ENCODE measurements at places on chromosomes 2 and 18.
A peak's percentile ranks its signal among the peaks of the same experiment; 100 is the strongest.

GRCh38 chr2:77101796-77102452, 420.3 kb downstream of the LRRTM4 start:
- DNase-seq = no peak

- no peak for DNase-seq
These were observed 640.7 kb upstream of the ACVR2A start for GRCh38 chr2:147204102-147204501.

GRCh38 chr2:290090-290722, 2.3 kb upstream of the ALKAL2 start:
- DNase-seq = peak; percentile 40

DNA sequence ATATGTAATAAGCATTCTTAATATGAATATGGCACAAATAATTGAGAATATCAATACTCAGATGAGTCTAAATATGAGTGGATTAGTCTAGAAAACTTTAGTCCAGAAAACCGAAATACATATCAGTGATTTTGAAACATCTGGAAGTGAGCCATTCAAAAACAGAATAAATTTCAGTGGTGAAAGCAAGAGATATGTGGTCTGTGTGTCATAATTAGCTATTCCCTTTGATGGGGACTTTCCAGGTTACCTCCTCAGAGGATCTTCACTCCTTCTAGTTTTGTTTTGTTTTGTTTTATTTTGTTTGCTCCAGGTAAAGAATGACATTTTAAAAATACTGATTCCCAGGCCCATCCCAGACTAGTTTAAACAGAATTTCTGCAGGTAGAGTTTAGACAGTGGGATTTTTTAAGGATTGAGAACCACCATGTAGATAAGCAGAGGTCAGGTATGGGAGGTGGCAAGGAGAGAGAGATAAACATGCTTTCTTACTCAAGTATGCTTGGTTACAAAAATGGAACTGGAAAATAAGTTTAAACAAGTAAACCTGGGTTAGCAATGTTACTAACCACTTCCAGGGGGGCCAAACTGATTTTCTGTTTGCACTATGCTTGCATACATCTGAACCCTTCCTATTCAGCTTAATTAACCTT, 70.7 kb downstream of the NABP1 start:
- no peak for DNase-seq

- DNase-seq = no peak
These were observed 109.2 kb downstream of the NOL4 start for GRCh38 chr18:34115409-34116081.

DNA sequence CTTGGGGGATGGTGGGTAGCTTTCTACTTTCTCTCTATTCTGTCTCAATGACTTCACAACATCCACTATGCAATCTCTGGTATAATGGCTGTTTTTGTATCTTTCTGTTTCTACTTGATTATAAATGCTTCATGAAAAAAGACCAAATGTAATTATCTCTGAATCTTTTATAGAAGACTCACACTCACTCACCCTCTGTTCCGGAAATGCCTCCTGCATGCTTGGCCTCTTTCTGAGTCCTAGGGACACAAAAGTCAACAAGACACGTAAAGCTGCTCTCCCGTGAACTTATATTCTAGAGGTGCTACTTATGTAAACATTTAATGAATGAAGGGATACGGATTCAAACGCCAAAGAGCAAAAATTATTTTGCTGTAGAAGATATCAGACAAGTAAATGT, 502.2 kb upstream of the SOX11 start:
- DNase-seq = no peak

- no peak for DNase-seq
These were observed 17.3 kb upstream of the FEZ2 start for GRCh38 chr2:36615222-36615621.

GRCh38 chr2:211159972-211160371, 603.6 kb downstream of the CPS1 start:
- DNase-seq = no peak

- DNase-seq = no peak
These were observed 9.5 kb upstream of the RNF103 start for GRCh38 chr2:86633155-86633651.

- no peak for DNase-seq
These were observed 64.3 kb downstream of the HNMT start for GRCh38 chr2:138028538-138028937.

GRCh38 chr18:74862094-74862493, 264.4 kb downstream of the ZNF407 start:
- DNase-seq = no peak

- DNase-seq = no peak
These were observed 963 bp downstream of the INPP1 start for GRCh38 chr2:190344276-190344827.

DNA sequence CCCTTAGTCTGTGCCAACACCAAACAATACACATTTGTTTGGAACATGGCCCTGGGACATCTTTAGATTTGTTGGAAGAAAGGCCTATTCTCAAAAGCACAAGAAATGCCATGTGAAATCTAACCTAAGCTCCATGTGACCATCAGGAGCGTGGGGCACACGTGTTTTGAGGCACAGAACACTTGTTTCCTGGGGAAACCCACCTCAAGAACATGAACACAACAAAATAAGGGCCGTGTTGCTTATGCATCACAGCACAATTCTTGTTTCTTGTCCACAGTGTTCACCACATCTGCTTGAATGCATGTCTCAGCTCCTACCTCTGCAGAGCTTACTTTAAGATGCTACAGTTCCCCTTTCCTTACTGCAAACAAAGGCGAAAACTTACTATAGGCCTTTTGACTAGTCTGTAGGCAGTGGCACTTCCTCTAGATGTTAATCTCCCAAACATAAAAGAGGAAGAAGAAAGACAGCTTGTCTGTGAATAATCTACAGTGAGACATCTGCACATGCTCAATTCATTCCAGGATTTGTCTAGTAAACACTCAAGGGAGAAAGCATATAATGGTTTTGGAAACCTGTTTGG, 165.0 kb downstream of the ANKRD44 start:
- DNase-seq = no peak

DNA sequence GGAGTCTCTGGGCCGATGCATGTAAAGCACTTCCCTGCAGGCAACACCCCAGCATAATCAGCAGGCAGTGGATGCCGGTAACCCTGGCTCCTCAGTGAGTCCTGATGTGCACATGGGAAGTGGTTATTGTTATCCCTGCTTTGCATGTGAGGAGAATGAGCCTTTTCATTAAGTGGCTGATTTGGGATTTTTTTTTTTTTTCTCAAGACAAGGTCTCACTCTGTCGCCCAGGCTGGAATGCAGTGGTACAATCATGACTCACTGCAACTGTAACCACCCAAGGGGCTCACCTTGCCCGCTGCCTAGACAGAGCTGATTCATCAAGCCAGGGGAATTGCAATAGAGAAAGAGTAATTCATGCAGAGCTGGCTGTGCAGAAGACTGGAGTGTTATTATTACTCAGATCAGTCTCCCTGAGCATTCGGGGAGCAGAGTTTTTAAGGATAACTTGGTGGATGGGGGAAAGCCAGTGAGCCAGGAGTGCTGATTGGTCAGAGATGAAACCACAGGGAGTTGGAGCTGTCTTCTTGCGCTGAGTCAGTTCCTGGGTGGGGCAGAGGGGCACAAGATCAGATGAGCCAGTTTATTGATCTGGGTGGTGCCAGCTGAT, 95.4 kb downstream of the SOCS6 start:
- no peak for DNase-seq

DNA sequence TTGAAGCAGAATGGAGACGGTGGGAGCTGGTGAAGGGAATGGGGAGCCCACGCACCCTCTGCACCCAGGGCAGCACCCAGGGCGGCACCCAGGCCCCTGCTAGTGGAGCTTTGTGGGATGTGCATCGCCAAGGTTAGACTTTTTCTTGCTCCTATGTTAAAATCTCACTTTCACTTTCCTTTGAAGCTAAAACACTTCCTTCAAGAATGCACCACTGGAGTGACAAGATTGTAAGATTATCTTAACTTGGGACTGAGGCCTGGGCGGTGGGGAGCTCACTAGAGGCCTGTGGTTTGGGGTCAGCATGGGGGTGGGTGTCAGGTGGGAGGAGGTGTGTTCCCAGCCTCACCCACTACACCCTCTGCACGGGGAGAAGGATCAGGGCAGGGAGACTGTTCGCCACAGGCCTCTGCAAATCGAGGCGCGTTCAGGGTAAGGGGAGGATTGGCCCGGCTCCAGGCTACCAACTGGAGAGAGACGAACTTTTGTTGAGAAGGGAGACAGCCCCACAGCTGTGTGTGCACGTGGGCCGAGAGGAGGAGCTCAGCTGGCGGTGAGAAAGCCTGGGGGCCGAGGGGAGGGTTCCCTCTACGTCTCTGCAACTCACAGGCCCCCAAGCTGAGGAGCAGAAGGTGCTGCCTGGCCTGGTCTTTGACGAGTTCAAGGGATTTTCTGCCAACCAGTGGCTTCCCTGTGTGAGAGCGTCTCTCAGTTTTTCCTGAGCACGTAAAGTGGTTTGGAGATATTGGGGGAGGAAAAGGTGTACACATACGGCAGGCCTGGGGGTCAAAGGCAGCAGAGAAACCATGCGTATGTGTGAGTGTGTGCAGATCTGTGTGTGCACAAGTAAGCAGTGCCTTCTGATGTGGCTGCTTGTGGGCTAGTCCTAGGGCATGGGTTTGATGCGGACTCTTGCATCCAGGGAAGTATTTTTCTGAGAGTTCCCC, 147.7 kb downstream of the KLHL29 start:
- no peak for DNase-seq

- DNase-seq = no peak
These were observed 84.1 kb downstream of the HS6ST1 start for GRCh38 chr2:128234613-128235012.

DNA sequence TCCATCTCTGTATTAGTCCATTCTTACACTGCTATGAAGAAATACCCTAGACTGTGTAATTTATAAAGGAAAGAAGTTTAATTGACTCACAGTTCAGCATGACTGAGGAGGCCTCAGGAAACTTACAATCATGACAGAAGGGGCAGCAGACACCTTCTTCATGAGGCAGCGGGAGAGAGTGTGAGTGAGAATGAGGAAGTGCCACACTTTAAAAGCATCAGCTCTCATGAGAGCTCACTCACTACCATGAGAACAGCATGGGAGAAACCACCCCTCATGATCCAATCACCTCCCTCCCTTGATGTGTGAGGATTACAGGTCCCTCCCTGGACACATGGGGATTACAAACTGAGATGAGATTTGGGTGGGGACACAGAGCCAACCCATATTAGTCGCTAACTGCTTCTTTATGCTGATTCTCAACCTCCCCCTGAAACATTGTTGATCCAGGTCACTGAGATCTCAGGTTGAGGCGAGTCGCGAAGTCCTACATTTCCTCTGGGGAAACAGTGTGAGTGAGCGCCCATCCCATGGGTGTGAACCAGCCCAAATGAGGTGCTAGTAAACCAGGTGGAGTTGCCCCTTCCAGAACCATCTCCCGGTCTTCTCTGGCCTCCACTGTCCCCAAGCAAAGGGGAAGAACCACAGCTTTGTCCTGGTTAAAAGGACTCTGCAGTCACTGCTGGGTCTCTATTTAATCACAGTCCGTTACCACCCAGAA, 123.8 kb downstream of the CAPN13 start:
- DNase-seq = no peak

- DNase-seq = no peak
These were observed 90.2 kb downstream of the EHD3 start for GRCh38 chr2:31324016-31324633.

- no peak for DNase-seq
These were observed 10.2 kb downstream of the IAH1 start for GRCh38 chr2:9484533-9484932.

DNA sequence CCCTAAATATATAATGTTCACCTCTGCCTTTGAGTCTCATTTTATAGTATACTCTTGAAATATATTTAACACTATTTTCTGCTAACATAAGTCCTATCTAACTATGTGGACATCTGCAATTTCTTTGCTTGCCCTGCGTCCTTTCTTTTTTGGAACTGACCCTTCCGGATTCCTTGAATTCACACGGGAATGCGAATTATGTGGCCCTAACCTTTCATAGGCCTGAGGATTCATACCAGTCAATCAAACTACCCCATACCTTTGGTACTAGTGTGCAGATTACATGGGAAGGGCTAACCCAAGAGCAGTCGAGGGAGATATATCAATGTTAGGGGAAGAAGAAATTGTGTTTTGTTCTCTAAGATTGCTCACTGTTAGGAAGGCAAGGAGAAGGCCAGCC, 56.4 kb downstream of the NRXN1 start:
- DNase-seq = no peak

- no peak for DNase-seq
These were observed 127.7 kb downstream of the RHBDD1 start for GRCh38 chr2:226963528-226963927.

GRCh38 chr2:193679847-193680246, 1485.1 kb upstream of the TMEFF2 start:
- no peak for DNase-seq

- peak; percentile 14 for DNase-seq
These were observed 156.0 kb downstream of the TFCP2L1 start for GRCh38 chr2:121128741-121129659.

DNA sequence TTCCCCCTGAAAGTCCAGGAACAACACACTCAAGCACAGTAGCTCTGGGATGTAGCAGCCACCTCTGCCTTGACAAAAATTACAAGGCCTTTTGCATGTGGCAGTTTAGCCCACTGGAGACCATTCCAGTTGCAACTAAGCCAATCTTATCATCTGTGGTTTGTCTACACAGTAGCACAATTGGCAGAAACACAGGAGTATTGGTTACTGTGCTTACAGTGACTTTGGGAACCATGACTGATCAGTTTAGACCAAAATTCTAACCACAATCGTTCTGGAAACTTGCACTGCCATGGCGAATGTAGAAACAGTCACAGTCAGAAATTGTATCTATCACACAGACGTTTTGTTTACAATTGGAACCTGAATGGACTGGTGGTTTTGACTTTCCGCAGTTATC, 403.7 kb upstream of the MEIS1 start:
- no peak for DNase-seq

DNA sequence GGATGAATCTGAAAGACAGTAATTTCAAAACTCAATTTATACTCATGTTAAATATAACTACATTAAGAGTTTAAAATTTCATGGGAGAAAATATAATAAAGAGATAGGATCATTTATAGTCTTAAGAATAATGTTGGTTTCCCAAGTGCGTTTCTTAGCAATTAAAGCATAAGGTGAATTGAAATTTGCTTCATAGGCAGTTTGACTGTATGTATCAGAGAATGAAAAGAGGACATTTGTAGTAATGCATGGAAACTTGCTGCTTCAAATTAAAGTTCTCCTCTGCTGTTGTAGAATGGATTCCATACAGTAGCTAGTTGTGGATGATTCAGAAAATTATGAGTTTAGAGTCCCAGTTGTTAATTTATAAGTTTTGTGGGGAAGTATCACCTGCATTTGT, 68.1 kb downstream of the NUP35 start:
- no peak for DNase-seq

DNA sequence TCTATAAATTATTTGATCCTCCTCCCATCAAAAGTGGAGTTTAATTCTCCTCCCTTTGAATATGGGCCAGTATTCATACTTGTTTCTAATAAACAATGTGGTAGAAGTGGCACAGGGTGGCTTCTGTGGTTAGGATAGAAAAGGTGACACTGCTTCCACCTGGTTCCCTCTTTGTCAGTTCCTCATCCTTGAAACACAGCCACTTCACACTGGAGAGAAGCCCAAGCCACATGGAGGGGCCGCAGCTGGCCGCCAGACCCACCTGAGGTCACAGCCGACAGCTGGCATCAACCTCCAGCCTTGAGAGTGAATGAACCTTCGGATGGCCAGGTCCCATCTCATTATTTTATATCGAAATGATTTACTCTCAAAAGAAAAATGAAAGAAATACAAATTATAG, 27.5 kb upstream of the SLC66A3 start:
- no peak for DNase-seq
